ENCODE measurements at places on chromosomes 1 and 21.

DNA sequence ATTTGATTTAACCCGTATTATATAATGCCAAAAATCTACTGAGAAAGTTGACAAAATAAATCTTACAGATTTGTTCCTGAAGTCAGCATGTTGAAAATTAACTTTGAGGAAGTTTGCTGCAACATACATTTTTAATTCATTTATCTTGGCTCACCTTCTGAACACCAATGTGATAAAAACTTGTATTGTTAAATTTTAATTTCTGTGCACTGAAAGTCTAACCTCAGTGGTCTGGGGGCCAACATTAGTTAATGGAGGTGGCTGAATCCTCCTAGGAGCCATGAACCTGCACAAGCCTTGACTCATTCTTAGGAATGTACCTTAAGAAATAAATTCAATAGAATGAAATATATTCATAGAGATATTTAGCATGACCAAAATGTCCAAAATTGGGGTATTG, 95.3 kb downstream of the ADSS2 start:
- no peak for DNase-seq

DNA sequence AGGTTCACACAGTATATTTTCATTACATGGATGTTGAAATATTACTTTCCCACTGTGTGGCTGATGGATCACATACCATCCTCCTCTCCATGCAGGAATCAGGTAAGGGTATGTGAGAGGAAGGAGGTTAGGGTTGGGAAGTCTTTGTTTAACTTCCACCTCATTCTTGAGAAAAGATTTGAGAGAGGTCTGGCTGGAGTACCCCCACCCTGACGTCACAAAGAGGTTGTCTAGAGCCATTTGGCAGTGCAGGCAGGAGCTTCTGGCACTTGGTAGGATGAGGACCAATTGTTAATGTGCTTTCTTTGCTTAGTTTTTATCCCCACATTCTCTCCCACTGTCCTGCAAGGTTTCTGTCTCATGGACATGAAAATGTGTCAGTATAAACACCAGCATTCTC, 356.6 kb downstream of the DSCAM start:
- no peak for DNase-seq

DNA sequence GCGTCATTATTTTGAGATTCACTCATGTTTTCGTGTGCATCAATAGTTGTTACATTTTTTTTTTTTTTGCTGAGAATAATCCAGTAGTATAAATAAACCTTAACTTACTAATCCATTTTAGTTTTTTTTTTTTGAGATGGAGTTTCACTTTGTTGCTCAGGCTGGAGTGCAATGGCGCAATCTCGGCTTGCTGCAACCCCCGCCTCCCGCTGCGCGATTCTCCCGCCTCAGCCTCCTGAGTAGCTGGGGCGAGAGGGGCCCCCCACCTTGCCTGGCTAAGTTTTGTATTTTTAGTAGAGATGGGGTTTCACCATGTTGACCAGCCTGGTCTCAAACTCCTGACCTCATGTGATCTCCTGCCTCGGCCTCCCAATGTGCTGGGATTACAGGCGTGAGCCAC, 66.0 kb downstream of the CTH start:
- DNase-seq, result no peak

DNA sequence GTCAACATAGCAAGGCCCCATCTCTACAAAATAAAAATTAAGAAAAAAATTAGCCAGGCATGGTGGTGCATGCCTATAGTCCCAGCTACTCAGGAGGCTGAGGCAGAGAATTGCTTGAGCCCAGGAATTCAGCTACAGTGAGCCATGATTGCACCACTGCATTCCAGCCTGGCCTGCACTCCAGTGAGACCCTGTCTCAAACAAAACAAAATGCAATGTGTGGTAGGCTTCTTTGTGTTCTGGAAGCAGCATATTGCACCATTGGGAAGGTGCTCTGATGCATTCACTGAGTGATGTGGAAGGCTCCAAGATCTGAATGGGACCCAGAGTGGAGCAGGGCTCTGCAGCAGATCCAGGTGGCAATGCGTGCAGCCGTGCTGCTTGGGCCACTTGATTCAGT, 99.6 kb upstream of the COG2 start:
- DNase-seq, result no peak

DNA sequence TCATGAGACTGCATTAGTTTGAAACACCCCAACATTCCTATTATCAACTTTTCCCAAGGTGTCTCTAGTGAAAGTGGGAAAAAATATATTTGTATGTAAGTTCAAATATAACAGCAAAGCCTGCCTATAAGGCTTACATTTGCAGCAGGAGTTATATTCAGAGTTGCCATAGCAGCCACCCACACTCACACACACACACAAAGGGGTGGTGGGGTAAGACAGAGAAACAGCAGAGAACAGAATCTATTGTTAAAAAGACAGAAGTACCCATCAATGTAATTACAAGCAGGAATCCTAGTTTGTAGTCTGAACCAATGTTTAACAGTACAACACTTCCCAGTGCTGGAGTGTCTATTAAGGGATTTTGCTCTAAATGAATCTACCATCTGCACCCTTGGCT, 55.0 kb downstream of the PLPPR5 start:
- no peak for DNase-seq

Measured in stimulated activated CD4-positive, alpha-beta T cell treated with anti-CD3 and anti-CD28 coated beads, Interleukin-4, amount 100 ng/mL, for 4 hours (primary cell).